Mucosa of gallbladder (tissue), 1 donor: ENCODE measurements at places on chromosomes 5 and 9. TPM values are rescaled to one million over a fixed set of nuclear protein-coding genes. Genes with fewer than 3 reads are reported as not detected.
A peak's percentile ranks its signal among the peaks of the same experiment; 100 is the strongest.

The REEP5 gene
- total RNA-seq, result 104 TPM

The UBTD2 gene
- total RNA-seq, result 16.9 TPM

The GALNT12 gene
- total RNA-seq, result 28.6 TPM

The OMD gene
- 4.8 TPM for total RNA-seq

The PCDHAC1 gene
- 12.2 TPM for total RNA-seq

The ISL1 gene
- total RNA-seq, result not detected

The TUSC1 gene
- 10.9 TPM for total RNA-seq

The CNTNAP3 gene
- 1.6 TPM for total RNA-seq

The MARVELD2 gene
- total RNA-seq, result 47.1 TPM

The FOXI1 gene
- total RNA-seq, result 0.69 TPM

The FOXD4L5 gene
- not detected for total RNA-seq

The GRAMD2B gene
- total RNA-seq, result 18.8 TPM

The TIFAB gene
- 0.23 TPM for total RNA-seq

The PCDHGB5 gene
- total RNA-seq, result 12.4 TPM

The LHX6 gene
- 4.5 TPM for total RNA-seq

The NDUFS6 gene
- total RNA-seq, result 33.2 TPM

The GPR21 gene
- total RNA-seq, result 1.9 TPM

- no peak for DNase-seq
Measured at GRCh38 chr9:33144551-33144950, 22.6 kb downstream of the B4GALT1 start.

DNA sequence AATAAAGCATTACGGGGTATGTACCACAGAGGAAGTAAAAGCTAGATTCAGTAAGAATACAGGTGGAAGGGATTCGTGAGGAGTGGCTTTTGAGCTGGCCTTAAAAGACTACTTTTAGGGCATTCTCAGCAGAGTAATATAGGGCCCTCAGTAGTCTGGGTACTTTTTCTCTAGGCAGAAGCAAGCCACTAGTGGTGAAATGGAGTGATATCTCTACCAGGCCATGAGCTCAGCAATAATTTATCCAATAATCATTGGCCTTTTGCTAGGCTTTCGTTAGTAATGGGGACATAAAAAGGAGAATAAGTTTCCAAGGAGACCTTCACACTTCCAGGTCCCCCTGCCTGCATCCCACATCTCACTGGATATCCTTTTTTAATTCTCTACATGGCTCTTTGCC lies 1.7 kb downstream of the POLR3G start:
- DNase-seq, result no peak

GRCh38 chr9:7974335-7974960 lies 174.9 kb upstream of the DMAC1 start:
- no peak for DNase-seq

DNA sequence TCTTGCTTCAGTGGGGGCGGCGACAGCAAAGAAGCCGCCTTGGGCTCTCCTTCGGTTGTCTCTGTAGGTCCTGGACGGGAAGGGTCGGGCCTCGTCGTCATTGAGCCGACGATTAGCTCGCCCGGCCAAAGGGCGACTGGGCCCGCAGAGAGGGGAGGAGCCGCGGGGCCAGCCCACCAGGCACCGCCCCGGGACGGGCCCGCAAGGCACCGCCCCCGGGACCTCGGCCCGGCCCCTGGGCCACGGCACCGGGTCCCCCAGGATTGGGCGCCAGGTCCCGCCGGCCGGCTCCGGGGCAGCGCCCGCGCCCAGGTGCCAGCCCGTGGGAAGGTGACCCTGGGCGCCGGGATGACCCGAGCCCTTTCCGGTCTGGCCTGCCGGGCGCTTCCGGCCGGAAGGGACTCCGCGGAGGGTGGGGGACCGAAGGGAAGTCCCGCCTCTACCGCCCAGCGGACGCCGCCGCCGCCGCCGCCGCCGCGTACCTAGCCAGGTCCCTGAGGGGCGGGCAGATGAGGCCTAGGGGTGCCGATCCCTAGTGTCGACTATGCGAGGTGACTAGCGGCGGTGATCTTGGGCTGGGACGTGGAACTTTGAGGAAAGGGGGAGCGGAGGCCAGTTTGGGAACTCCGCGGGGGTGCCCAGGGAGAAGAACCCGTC lies at the start of the genes GBA2 and RGP1:
TSS of gene GBA2 (minus strand) at position 371 of the 657 bp plus-strand sequence. CDS start 524 bp downstream, outside the sequence.
TSS of gene RGP1 (plus strand) at position 430 of the 657 bp plus-strand sequence. CDS start 469 bp downstream, outside the sequence.
- DNase-seq, result peak; percentile 81

- DNase-seq, result no peak
Measured at GRCh38 chr5:62385816-62386400, 17.8 kb downstream of the DIMT1 start.

- DNase-seq, result no peak
Measured at GRCh38 chr9:76198336-76198735, 195.9 kb downstream of the RFK start.

DNA sequence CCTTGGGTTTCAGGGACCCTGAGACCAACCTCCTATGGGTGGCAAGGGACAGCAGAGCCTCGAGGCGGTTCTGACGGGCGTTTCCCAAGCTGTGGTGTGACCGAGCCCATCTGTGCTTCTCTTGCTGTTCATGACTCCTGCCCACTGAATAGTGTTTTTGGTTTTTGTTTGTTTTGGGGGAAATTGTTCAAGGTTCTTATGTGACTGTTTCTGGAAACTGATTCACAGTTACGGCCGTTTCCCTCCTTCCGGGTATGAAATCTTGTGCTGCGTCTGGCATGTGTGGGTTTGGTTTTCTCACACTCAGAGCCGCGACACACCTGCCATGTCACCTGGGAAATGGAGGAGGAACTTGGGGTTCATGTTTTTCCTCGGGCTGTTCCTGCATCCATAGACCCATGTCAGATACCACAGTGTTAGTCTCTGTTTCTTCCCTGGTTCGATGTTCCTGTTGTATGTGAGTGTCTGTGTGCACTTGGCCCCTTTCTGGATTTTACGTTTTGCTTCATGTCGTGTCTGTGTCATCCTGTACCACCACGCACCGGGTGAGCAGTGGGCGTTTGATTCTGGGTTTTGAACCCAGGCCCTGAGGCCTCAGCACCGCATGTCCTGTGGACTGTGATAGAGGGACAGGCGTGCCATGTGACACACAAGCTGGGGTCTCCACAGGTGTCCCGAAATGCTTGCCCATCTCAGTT lies 28.8 kb downstream of the FBXW5 start:
- no peak for DNase-seq

DNA sequence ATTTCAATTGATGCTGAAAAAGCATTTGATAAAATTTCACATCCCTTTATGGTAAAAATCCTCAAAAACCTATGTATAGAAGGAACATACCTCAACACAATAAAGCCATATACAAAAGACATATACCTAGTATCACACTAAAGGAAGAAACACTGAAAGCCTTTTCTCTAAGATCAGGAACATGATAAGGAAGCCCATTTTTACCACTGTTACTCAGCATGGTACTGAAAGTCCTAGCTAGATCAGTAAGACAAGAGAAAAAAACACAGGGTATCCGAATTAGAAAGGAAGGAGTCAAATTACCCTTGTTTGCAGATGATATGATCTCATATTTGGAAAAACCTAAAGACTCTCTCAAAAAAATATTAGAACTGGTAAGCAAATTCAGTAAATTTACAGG lies 350.2 kb upstream of the PDE4D start:
- DNase-seq, result no peak

DNA sequence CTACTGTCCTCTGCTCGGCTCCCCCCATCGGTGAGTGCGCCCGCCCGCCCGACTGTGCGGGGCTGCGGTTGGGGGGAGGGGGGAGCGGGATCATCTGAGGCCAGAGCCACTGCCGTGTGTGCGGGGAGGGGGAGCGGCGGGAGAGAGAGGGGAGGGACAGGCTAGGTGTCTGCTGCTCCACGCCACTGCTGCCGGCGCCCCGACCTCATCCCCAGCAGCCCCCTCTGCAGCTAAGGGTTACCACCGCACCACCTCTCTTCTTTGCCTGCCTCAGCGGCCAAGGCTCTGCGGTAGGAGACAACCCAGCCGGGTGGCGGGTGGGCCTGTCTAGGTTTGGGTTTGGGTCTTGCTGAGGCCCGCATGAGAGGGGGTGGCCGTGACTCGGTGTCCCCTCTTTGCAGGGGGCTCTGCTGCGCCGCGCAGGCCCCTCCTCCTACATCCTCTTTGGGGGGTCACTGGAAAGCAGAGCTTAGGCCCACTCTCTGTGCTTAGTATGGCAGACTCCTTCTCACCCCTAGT lies 670 bp upstream of the PURA start:
- no peak for DNase-seq

GRCh38 chr5:67133776-67134175 lies 62.8 kb downstream of the CD180 start:
- DNase-seq, result no peak

DNA sequence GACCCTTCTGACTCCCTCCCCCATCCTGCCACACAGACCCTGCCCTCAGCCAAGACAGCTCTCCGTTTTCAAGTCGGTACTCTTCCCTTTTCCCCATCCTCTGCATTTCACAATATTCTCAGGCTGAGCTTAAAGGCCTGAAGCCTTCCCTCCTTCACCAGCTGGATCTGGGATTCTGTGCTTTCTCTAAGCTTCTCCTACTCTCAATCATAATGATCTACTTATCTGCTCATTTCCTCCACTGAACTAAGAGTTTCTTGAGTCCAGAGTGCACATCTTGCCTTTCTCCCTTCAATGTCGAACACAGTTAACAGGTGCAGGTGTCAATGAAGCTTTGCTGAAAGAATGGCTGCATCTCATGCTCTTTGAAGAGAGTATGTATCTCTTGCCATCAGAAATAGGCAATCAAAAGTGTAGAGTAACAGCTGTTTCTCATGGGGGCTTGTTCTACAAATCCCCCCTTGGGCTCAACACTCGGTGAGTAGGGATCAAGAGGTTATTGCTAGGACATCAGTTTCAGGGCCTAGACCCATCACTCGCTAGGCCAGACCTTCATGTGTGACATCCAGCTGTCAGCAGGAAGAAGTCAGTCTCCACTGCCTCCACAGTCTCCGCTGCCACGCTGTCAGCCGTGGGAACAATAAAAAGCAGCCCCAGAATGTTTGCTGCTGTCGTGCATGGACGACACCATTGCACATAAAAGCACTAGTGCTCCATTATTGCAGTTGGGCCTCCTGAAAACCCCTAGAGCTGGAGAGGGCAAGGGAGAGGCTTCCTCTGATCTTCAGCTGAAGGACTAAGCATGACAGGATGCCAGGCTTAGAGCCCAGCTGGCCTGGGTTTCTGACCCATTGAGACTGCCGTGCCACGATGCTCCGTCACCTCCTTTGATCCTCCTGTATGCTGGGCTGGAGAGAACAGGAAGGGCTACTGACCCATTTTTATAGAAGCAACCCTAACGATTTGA lies 23.7 kb downstream of the TRAF1 start:
- no peak for DNase-seq

DNA sequence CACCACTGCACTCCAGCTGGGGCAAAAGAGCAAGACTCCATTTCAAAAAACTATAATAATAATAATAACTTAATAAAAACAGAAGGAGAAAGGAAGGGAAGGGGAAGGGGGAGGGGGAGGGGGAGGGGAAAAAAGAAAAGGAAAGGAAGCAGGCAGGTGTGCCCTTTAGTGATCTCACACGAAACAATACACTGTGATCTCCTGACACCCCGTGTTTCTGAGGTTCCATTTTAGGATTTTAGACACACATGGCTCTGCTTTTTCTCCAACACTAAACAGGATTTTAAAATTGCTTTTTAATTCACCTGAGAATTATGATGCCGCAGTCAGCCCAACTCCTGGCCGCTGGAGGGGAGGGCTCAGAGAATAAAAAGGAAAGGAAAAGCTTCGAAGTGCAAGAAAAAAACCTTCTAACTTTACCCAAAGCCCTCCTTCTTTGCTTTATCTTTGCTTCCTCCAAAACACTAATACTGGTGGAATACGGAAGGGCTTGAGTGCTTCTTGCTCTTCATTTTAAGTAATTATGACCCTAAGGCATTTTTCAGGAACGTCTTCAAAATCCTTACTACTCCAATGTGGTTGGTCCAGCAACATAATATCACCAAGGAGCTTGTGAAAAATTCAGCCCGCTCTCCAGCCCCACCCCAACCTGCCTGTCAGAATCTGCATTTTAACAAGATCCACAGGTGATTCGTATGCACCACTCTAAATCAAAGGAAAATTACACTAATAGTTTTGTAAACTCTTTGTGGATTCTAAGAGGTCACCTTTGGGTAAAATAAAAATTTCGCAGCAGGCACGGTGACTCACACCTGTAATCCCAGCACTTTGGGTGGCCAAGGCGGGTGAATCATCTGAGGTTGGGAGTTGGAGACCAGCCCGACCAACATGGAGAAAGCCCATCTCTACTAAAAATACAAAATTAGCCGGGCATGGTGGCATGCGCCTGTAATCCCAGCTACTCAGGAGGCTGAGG lies 66.0 kb downstream of the MYO10 start:
- DNase-seq, result no peak

GRCh38 chr9:38423973-38424843 lies at the start of gene IGFBPL1:
Gene IGFBPL1 (minus strand): TSS chr9:38424454. CDS start chr9:38424424, 30 bp downstream.
- no peak for DNase-seq

DNA sequence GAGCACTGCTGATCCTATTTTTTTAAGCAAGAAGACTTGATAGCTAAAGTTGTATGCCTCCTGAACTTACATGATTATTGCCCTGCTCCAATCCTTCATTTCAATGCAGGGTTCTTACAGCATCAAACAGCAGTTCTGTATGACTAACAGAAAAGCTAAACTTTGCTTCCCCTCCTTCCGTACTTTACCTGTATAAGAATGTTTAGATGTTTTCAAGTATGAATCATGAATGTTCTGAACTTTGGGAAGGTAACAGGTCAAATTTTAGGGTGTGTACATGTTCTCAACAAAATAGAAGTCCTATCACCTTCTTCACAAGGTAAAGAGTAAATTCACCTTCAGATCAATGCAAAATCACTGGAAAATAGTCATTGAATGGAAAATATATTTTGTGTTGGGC lies 972.6 kb upstream of the SEMA6A start:
- DNase-seq, result no peak

GRCh38 chr5:32578363-32578762 lies 7.0 kb upstream of the SUB1 start:
- no peak for DNase-seq

DNA sequence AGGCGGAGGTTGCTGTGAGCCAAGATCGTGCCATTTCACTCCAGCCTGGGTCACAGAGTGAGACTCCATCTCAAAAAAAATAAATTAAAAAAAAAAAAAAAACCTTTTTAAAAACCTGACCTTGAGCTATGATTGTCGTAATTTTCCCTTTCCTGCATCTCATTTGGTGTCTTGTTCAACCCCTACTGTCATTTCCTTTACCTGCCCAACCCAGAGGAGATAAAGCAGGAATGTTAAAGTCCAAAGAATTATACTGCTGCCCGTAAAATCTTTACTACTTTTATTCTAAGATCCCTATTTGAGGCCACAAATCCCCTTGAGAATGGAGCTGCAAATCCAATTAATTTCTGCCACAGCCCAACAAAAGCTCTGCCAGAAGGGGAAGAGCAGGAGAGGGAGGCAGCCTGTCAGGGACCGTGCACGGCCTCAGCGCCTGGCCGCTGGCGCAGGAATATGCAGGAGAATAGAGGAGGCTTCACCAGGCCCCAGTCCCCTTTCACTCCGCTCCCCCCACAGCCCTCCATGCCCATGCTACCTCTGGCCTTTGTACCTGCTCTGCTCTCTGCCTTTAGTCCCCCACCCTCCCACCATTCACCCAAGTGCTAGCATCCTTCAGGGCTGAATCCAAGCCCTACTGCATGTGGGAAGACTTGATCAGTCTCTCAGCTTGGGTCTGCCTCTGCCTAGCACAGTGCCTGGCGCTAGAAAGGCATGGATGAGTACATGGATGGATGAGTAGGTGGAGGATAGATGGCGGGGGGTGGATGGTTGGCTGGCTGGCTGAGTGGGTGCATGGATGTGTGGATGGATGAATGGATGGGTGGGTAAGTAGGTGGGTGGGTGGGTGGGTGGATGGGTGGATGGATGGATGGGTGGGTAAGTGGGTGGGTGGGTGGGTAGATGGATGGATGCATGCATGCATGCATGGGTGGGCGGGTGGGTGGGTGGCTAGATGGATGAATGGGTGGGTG lies 99.8 kb upstream of the SARDH start:
- DNase-seq, result no peak
